ENCODE measurements at places on chromosomes 7 and 10.

GRCh38 chr7:30142710-30143109, 7.9 kb downstream of the MTURN start:
- DNase-seq = no peak

DNA sequence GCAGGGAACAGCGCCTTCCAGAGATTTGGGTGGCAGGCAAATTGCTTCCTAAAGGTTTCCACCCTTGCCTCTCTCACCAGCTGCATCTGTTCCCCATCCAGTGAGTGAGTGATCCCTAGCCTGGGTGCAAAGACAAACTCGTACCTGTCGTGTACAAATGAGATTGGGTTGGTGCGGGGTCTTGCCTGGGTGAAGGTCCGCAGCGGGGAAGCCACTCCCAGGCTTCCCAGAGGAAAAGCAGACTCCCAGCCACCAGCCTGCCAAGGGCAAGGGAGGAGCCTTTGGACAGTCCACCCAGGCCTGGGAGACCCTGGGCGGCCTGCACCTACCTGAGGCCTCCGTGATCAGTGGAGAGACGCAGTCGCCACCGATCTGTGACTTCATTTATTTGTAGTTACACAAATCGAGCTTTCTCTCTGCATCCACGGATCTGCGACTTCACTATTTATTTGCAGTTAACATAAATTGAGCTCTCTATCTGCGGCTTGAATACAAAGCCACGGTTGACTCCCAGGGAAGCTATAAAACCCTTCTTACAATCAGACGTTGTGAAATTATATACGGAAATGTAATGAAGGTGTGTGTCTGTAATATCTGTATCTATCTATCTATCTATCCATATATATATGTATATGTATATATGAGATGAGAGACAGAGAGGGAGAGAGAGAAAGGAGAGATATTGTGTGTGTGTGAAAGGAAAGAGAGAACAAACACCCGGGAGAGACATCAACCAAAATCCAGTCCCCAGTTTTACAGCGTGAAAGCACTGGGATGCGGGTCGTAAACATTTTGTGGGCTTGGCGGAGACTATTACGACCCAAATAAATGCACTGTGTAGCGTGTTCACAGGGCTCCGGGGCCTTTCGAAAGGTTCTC, 3.0 kb upstream of the HOXA7 start:
- DNase-seq = no peak

GRCh38 chr10:12479437-12479844, 130.1 kb downstream of the CAMK1D start:
- DNase-seq = no peak

DNA sequence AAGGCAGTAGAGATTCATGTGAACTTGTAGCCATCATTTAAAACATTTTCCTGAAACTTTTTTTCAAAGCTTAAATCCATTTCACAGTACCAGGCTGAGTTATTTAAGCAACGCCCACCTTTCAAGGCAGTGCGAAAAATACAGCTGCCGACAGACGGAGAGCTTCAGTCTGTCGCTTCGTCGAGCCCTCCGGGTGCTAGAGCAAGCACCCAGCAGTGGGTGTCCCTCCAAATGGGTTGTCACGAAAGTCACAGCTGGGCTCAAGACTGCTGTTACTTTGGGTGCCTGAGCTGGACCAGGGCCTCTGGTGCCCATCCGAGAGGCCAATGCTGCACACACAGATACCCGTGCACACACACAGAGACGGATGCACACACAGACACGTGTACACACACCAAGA, 135.6 kb downstream of the TCERG1L start:
- DNase-seq = no peak

- DNase-seq = no peak
These were observed 71.7 kb downstream of the RAMP3 start for GRCh38 chr7:45229156-45229920.

DNA sequence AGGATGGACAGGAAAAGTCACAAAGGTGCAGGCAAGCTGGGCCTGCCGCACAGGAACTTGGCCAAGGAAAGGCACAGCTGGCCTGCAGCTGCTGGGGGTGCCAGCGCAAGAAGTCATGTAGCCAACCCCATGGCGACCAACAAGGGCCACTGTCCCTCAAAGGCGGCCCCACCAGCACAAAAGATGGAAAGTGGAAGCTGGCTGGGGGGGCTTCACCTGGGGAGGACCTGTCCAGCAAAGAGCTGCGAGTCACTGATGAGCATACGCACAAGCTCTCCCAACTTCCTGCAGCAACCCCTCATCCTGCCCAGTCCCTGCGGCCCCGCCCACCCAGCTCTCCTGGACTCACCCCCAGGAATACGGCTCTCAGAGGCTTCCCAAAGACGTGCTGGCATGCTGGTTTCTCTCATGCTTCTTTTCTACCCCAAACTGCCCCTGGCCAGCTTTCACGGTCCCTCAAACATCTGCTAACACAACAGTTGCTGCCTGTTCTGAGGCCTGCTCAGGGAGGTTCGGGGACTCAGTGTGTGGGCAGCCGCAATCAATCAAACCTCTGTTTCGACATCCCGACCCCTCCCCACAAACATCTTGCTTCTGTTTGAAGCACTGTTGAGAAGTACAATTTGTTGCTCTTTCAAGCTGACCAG, 67.6 kb downstream of the FAM53B start:
- DNase-seq = no peak

Measured in inflammatory macrophage treated with lipopolysaccharide for 4 hours (primary cell).